ENCODE measurements at places on chromosomes 2 and 18.

DNA sequence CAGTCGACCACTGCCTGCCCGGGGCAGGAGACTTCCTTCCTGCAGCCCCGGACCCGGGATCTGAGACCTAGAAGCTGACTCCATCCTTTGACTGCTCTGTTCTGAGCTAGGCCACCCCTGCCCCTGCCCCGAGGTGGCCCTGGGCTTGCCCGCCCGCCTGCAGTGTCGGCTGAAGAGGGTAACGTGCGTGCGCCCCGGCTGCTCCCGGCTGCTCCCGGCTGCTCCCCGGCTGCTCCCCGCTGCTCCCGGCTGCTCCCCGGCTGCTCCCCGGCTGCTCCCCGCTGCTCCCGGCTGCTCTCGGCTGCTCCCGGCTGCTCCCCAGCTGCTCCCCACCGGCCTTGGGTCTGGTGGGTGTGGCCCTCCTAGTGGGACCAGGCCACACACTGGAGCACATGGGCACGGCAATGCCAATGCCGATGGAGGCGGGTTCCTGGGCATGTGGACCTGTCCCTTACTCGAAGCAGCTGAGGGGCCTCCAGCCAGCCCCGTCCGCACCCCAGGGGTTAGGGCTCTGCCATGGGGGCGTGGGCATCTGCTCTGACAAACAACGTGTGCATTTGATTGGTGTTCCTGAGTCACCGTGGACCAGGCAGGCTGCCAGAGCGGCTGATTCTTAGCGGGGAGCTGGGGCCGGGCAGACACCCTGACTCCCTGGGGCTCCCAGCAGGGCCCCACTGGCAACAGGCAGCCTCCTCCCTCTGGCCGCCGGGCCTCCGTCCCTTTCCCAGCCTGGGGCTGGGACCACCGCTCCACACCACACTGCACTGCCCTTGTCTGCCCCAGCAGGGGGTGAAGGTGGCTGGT, 2.0 kb upstream of the GAL3ST2 start:
- no peak for DNase-seq

- no peak for DNase-seq
These were observed 26.2 kb upstream of the CYP27A1 start for GRCh38 chr2:218755567-218756404.

DNA sequence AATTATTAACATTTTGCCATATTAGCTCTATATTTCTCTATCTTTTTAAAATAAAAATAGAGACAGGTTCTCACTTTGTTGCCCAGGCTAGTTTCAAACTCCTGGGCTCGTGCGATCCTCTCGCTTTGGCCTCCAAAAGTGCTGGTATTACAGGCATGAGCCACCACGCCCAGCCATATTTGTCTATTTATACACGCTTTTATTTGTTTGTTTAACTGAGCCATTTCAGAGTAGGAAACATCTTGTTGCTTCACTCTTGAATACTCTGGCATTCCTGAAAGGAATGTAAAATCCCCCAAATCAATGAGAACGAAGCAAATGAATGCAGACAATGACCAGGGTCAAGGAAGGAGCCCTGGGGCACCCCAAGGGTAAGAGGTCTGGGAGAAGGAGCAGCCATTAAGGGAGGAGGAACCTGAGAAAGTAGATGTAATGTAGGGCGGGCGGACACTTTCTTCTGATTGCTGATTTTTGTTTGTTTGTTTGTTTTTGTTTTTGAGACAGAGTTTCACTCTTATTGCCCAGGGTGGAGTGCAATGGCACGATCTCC, 31.7 kb upstream of the RAB1A start:
- DNase-seq = no peak

DNA sequence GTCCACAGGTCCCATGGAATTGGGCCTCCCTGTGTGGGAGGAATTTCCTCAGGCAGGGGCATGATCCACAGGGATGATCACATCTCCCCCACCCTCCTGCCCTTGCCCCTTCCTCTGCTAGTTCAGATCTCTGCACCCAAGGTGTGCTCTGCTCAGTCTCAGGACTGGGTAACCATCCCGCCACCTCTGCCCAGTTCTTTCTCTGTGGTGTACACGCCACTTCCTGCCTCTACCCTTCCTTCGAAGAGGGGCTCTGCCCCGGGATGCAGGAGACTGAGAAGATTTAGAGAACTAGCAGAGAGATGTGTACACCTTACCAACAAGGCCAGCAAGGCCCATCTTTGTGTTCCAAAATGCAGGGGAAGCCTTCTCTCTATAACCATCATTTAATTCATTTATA, 160.4 kb downstream of the CELF4 start:
- no peak for DNase-seq

GRCh38 chr18:10035281-10035991, 121.6 kb downstream of the VAPA start:
- no peak for DNase-seq

GRCh38 chr2:235191486-235191885, 239.7 kb downstream of the SH3BP4 start:
- no peak for DNase-seq

DNA sequence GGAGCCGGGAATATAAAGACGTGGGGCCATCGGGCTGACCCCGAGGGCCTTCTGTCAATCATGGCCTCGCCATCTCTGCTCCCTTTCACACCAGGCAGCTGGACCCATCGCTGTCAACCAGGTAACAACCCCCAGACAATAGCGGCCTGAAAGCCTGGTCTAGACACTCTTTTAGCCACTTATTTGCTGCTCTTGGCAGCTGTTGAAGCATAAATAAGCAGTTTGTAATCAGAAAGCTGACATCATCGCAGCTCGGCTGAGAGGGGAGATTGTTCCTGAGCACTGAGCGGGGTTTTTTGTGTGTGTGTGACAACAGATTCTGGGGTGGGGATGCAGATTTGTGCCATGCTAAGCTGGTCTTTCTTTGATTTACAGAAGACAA, 423.6 kb upstream of the POU3F3 start:
- DNase-seq = no peak

DNA sequence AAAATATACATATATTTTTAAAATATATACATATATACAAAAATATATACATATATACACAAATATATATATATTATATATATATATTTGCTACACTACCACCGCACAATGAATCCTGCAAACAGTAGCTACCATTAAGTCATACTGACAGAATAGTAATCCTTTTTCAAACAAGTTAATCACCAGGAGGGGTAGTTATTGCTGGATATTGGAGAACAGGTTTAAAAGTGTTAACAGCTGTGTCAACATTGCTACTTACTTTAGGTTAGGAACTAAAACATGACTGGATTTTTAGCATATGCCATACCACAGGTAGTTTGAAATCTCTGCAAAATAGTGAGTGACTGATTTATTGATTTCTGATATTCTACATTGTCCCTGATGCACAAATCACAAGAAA, 529.1 kb upstream of the CDH7 start:
- no peak for DNase-seq

GRCh38 chr2:161825429-161825828, 201.2 kb downstream of the SLC4A10 start:
- no peak for DNase-seq

DNA sequence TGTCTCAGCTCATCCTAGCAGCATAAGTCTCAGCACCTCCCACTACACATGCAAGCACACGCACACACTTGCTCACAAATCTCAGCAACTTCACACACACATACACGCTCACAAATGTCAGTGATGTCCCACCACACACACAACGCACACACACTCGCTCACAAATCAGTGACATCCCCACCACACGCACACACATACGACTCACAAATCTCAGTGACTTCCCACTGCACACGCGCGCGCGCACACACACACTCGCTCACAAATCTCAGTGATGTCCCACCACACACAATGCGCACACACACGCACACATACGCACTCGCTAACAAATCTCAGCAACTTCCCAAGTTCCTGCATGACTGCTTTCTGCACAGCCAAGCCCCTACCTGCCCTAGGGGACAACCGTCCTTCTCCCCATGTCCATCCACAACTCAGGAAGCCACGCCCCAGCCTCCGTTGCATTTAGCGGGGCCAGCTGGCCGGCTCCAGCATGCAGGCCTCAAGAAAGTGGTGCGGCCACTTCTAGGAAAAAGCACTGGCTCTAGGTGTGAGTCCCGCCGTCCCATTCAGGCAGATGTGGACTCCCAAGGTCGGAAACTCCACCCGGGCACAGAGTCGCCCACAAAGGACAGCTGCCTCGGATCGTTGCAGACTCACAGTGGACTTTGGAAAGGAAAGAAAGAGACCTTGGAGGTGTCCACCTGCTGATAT, 180.1 kb upstream of the SALL3 start:
- no peak for DNase-seq

GRCh38 chr2:221309892-221310583, 262.1 kb downstream of the EPHA4 start:
- no peak for DNase-seq

DNA sequence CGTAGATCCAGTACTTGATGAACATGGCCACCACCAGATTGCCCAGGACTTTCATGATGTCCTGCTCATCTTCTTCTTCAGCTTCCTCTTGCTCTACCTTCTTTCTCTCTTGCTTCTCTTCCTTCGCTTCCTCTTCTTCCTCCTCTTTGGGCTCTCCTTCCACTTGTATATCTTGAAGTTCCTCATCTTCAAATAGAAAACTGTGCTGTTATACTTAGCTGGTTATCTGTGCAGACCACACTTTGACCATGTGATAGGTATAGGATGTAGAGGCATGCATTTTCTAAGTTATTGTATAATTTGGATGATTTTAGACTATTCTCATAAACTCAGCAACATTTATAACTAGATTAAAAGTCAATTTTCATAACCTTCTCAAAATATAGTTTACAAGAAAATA, 263.4 kb downstream of the NAPG start:
- no peak for DNase-seq

DNA sequence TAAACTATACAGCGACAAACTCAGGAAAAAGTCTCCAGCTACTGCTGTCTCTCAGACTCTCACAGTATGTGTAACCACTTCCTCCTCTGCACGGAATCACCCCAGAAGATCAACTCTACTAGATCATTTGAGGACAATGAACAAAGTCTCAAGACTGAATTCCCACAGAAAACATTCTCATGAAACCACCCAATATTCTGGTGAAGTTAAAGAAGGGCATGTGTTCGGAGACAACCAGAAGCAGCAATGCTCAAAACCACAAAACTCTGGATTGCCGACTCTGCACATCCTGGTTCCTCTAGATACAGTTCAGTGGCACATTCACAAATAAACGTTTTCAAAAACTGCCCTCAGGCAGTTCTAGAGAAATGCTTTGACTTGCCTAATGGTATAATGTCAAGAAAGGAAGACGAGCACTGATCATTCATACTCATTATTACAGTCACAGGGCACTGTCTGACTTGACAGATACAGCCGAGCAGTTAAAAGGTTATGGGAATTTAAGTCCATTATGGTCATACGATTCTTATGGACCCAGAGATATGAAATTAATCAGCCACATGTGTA, 91.9 kb upstream of the STK17B start:
- no peak for DNase-seq

DNA sequence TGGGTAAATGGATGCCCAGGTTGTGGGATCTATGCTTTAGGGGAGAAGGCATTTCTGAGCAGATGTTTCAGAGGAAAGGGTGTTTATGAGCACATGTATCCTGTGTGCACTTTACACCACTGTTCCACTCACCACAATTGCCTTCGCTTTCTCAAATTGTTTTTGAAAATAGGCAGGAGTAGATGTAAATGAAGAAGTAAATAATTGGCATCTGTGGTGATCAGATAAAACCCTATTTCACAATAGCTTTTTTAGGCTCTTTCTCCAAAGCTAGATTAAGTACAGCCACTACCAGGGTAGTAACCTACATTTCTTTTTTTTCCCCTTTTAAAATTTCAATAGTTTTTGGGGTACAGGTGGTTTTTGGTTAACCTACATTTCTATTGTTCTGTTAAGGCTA, 40.6 kb downstream of the TMEM178A start:
- no peak for DNase-seq

DNA sequence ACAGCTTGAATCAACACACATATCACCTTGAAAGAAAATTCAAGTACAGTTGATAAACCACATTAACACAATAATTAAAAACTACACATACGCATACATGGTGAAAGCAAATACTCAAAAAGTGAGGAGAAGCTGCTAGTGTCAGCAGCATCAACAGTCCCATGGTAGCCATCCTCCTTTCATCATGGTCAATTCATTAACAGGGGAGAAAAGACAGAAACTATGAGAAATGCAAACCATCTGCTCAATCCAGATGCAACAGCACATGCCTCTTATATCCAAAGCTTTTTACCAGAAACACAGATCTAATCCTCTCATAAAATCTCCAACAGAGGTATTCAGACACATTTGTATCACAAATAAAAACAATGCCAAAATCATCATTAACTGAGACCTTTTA, 81.9 kb upstream of the CHRNA1 start:
- no peak for DNase-seq

DNA sequence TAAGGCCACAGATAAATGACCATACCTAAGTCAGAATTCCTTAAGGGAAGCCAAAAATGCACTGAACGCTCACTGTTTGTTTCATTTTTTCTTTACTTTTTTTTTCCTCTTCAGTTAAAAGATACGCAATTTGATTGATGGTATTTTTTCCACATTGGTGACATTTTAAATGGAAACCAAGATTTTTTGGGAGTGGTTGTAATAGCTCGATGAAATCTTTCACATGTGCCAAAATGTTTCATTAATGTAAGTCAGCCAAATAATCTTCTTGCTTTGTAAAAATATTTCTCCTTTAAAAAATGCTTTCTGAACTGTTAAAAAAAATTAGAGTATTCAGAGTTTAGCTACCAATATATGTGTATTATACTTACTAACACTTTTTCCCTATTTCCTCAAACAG, 339.8 kb downstream of the ZEB2 start:
- DNase-seq = no peak

- DNase-seq = no peak
These were observed 226.9 kb upstream of the DTNA start for GRCh38 chr18:34483198-34483597.

DNA sequence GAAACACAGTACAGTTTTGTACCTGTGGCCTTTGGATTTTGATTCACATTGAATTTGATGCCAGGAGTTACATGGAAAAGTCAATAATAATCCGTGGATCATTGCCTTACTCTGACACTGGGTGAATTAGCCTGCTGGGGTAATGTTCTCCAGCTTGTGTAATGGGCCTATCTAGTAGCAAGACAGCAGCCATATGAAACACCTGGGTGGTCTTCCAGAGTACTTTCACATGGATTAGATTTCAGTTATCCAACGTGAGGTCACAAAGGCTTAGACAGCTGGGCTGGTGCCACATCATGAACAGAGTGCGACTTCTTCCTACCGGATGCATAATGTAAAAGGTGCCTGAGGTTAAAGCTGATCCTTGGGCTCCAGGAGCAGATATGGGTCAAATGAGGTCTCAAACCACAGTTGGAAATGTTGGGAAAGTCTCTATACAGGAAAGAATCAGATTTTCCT, 486.8 kb downstream of the PARD3B start:
- DNase-seq = no peak

GRCh38 chr18:63843008-63843407, 44.5 kb upstream of the SERPINB2 start:
- no peak for DNase-seq

- DNase-seq = no peak
These were observed 23.0 kb upstream of the BIN1 start for GRCh38 chr2:127129937-127130336.

DNA sequence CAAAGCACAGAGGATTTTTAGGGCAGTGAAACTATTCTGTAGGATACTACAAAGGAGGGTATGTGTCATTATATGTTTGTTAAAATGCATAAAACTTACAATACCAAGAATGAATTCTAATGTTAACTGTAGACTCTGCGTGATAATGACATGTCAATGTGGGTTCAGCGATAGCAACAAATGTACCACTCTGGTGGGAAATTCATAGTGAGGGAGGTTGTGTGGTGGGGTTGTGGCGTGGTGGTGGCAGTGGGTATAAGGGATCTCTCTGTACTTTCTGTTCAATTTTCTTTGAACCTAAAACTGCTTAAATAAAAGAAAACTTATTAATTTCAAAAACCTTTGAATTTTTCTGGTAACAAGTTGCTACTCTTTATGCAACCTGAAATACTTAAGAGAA, 99.3 kb upstream of the SLC38A11 start:
- DNase-seq = no peak
